ENCODE measurements at places on chromosomes 11 and 22.
A peak's percentile ranks its signal among the peaks of the same experiment; 100 is the strongest.

DNA sequence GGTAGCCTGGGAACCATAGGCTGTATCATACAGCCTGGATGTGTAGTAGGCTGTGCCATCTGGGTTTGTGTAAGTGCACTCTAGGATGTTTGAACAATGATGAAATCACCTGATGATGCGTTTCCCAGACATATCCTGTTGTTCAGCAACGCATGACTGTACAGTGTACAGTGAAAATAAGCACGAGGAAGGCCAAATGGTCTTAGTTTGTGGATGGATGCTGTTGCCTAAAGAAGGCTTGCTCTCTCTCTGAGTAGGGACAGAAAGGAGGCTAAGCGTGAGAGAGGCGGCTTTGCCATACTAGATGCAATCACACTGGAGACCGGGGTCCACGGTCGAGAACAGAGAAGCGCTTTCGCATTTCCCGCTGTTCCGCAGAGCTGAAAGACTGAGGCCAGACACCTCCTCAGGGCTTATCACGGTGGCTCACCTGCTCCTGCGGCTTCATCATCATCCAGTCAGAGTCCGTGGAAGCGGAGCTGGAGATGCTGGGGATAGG is 27.6 kb upstream of the APLP2 start:
- DNase-seq = no peak

DNA sequence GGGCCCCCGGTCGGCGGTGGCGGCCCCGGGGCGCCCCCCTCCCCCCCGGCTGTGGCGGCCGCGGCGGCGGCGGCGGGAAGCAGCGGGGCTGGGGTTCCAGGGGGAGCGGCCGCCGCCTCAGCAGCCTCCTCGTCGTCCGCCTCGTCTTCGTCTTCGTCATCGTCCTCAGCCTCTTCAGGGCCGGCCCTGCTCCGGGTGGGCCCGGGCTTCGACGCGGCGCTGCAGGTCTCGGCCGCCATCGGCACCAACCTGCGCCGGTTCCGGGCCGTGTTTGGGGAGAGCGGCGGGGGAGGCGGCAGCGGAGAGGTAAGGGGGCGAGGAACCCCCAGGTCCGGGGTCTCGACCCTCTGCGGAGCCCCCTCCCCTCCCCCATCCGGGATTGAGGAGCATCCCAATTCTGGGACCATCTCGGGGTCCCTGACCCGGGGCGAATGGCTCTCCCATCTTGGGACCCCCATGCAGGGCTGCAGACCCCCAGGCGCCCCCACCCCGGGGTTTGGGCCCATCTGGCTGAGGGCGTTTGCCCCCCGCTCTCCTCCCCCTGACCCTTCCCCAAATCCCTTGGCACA is 431 bp downstream of the KMT2A start:
- DNase-seq = no peak

GRCh38 chr22:32202539-32203180 is 2.2 kb downstream of the RFPL2 start:
- DNase-seq = peak; percentile 21

- no peak for DNase-seq
These were observed 21.8 kb downstream of the ARFGAP2 start for GRCh38 chr11:47154616-47155570.

DNA sequence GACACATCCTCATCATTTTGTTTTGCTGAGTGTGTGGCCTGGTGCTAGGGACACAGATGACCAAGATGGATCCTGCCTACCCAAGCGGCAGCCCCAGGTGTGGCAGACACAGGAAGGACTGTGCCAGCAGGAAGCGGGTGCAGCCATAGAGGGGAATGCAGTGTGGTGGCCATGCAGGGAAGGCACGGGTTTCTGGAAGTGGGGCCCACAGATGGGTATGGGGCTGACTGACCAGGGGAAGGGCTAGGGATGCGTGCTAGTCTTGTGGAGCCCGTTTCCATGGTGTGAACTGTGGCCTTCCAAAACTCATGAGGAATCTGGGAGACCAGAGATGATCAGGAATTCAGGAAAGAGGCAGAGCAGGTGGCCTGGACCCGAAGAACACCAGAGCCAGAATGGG is 33.5 kb downstream of the YPEL1 start:
- no peak for DNase-seq

GRCh38 chr11:31871310-31872075 is 60.4 kb upstream of the PAX6 start:
- DNase-seq = no peak

DNA sequence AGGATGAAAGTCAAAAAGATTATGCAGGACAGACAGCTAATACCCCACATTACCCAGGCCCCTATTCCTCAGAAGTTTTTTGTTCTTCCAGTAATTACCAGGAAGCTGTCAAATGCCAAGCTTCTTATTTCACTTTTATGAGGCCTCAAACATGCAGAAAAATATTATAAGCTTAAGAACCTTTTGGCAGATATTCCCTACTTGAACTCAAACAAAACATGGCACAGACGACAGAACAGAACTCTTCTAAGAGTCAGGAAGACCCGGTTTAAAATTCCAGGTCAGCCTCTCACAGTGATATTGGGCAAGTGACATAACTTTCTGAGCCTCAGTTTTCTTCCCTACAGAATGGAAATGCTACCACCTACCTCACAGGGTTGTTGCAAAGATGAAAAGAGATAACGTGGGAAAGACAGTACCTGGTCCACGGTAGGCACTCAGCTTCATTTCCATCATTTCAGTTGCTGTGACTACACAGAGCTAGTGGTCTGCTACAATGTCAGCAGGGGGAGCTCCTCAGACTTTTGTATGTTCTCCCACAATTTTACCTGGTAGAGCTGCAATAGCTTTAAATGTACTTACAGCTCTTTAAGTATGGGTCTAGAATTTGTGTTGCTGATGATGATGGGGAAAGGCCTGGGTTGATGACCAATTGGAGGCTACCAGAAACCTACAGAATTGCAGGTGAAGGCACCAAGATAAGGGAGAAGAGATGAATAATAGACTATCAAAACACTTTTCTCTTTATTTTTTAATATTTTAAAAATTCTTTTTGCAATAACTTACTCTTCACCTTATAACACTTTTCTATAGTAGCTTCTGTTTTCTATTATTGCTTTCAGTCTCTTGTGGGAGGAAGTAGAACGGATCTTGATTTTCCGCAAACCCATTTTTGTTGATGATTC is 98.3 kb upstream of the CHRM4 start:
- no peak for DNase-seq

- DNase-seq = no peak
These were observed 2.4 kb upstream of the MFNG start for GRCh38 chr22:37488337-37489135.

- DNase-seq = peak; percentile 30
These were observed 535 bp downstream of the AQP11 start for GRCh38 chr11:77590194-77590782.

DNA sequence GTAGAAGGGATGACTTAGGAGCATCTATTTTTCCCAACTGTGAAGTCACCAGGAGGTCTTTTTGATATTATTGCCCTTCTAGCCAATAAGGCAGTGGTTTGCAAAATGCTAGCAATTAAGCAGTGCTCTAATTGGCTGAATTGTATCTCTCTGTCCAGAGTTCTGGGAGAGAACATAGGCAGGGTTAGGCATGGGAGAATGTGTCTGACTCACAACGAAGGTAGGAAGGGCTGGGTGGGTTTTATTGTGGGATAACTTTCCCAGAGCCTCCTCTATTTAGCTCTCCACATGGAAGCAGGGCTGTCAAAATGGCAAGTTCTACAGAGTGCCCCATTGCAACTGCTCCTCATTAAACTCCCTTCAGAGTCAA is 415.9 kb upstream of the CADM1 start:
- DNase-seq = no peak

DNA sequence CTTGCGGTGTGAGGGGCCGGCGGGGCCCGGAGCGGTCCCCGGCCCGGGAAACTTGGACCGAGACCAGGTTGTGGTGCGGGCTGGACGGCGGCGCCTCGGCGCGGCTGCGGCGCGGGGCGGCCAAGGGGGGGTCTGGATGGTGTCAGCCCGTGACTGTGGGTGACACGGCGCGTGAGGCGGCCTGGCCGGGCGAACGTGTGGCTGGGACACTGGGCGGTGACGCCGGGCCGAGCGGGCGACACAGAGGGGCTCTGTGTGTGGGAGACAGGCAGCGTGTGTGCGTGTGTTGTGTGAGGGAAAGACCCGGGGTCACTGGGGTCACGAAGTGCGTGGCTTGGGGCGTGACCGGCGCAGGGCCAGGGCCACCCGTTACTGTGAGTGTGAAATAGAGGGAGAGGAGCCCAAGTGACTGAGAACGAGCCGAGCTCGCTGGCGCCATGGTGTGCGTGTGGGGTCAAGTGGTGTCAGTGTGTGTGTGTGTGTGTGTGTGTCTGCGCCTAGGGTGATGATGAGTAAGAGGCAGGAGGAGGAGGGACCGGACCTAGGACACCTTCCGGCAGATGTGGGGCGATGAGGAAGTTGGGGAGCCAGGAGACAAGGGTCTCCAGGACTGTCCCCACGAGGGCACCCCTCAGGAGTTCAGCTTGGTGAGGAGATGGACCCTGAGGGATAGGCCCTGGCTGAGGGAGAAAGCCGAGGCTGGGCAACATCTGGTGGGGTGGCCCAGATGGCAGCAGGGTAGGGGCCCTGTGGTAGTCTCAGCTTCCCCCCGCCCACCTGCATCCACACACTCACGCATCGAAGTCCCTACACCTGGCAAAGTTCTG is 817 bp downstream of the RELT start:
- DNase-seq = no peak

DNA sequence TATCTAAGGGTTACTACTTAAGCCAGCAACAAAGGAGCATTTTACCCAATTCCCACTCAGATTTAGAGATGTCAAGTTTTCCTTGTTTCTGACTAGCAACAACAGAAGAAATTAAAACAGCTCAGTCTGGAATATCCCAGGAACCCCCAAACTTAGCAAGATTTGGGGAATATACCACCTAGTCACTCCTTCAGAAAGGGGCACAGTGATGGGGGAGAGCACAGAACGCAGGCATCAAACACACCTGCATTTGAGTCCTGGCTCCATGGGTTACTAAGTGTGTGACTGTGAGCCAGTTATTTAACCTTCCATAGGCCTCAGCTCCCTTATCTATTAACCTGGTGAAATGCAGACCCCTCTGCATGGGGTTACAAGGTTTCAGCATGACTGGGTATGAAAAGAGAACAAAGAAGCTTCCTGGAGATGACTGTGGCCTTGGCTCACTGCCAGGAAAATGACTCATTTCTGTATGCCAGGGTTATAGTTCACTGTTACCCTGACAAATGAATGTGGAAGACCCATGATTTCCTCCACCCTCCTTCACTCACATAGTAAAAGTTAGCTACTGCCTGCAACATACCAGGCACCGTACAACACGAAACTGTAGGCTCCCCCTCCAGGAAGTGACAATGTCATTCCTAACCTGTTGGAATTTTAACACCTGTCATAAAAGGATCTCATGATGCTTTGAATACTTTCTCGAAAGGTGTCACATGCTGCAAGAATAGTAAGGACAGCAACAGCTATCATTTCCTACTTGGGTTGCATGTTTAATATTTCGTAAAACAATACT is 79.6 kb downstream of the ME3 start:
- no peak for DNase-seq

- DNase-seq = peak; percentile 61
These were observed 33.7 kb upstream of the APOBEC3A start for GRCh38 chr22:38923463-38924346.

GRCh38 chr11:128519338-128519737 is 68.0 kb downstream of the ETS1 start:
- DNase-seq = no peak

- no peak for DNase-seq
These were observed 55.1 kb upstream of the RCE1 start for GRCh38 chr11:66787934-66788758.

GRCh38 chr11:117705866-117706265 is 91.2 kb downstream of the DSCAML1 start:
- no peak for DNase-seq

DNA sequence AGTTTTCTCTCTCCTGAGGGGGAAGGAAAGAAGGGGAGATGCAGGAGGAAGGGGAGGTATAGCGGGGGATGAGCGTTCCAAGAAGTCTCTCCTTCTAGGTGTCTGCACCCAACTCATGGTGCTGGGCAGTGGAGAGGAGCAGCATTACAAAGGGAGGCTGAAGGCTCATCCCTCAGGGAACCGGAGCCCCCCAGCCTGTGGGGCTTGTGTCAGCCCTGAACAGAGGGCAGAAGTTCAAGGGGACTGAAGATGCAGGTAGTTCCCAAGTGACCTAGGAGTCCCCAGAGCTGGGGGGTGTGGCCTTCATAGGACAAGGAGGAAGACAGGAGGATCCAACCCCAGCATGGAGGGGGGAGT is 1.8 kb downstream of the C11orf68 start:
- DNase-seq = no peak

DNA sequence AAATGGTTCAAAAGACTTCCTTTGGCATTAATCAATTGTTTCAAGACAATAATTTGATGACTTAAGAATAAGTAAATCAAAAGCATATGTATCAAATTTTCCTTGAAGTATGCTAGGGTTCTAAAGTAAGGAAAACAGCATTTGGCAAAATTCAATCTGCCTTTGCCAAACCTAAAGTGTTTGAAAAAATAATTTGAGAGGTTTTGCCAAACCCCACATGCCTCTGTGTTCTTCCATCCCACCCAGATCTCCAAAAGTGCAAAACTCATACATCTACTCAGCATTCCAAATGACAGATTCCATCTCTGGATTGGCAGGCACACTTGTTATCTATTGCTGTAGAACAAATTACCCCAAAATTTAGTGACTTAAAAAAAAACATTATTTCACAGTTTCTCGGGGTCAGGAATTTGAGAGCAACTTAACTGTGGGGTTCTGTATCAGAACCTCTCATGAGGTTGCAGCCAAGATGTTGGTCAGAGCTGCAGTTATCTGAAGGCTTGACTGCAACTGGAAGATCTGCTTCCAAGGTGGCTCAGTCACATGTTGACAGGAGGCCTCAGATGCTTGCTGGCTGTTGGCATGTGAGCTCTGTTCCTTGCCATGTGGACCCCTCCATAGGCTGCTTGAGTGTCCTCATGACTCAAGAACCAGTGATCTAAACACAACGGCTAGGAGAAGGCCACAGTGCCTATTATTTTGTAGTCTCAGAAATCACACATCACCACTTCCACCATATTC is 100.6 kb upstream of the ARHGAP42 start:
- DNase-seq = no peak

GRCh38 chr22:46104881-46105493 is 45.3 kb upstream of the PPARA start:
- no peak for DNase-seq

DNA sequence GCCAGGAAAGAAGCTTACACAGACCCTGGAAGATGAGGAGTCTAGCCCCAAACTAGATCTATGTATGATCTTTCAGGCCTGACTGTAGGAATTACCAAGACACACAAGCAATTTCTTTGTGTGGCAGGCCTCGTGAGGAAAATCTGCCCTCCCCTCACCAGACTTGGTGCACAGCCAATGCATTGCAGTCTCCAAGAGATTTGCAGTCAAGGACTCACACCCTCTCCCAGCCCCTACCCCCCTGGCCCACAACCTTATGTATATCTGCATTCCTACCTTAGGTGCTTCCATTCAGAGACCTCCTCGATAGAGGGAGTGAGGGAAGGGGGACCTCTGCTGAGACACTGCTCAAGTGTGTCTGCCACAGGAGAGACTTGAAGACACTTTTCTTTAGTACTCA is 9.8 kb downstream of the OR8B12 start:
- no peak for DNase-seq

DNA sequence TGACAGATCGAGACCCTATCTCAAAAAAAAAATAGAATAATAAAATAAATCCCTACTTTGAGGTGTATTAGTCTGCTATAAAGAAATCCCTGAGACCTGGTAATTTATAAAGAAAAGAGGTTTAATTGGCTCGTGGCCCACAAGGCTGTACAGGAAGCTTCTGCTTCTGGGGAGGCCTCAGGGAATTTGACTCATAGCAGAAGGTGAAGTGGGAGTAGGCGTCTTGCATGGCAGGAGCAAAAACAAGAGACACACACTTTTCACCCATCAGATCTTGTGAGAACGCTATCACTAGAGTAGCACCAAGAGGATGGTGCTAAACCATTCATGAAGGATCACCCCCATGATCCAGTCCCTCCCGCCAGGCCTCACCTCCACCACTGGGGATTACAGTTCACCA is 29.2 kb downstream of the CDPF1 start:
- DNase-seq = no peak
